ENCODE measurements at places on chromosomes 13 and 19. TPM values are rescaled to one million over a fixed set of nuclear protein-coding genes. Genes with fewer than 3 reads are reported as not detected.

DNA sequence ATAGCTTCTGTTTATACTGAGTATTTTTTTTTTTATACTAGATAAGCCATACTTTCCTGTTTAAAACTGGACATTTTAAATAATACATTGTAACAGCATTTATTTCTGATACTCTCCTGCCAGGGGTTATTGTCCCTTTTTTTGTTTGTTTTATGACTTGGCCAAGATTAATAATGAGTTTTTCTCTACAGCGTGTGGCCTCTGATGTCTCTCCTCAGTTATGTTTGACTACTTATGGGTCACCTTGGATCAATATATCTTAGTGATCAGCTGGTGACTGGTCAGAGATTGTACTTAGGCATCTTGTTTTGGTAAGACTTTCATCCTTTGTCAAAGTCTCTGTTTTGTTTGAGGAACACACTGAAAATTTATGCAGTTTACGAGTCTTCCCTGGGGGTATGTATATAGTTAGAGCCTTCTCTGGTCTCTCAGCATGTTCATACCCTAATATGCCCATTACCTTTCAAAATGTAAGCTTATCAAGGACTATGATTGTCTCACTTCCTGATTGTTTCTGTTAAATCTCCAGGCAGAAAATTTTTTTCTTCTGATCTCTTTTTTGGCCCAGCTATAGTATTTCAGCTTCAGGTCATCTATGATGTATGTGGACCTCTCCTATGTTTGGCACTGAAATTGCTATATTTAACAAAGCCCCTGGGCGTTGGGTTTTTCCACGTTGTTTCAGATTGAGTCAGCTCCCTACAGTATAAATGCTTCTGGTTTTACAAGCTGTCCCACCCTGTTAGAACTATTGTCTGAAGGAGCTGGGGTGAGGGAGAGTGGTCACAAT, 87.9 kb downstream of the URI1 start:
- DNase-seq, result no peak

GRCh38 chr13:63731896-63732295, 2316.2 kb upstream of the PCDH20 start:
- DNase-seq, result no peak

BLOC1S3 gene
- 15.2 TPM for total RNA-seq

DNA sequence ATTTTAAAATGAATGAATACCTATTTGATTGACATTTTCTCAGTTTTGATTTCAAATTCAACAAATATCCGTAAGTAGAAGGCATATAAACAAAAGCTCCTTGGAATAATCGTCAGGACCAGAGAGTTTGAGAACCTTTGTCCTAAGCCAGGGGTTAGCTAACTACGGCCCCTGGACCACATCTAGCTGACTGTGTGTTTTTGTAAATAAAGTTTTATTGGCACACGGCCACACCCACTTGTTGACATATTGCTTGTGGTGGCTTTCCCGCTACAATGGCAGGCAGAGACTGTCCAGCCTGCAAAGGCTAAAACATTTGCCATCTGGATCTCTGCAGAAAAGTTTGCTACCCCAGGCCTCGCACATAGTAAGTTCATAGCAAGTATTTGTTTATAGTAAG, 83.4 kb downstream of the GNG7 start:
- DNase-seq, result no peak

OCEL1 gene
- total RNA-seq, result 30.6 TPM

DNA sequence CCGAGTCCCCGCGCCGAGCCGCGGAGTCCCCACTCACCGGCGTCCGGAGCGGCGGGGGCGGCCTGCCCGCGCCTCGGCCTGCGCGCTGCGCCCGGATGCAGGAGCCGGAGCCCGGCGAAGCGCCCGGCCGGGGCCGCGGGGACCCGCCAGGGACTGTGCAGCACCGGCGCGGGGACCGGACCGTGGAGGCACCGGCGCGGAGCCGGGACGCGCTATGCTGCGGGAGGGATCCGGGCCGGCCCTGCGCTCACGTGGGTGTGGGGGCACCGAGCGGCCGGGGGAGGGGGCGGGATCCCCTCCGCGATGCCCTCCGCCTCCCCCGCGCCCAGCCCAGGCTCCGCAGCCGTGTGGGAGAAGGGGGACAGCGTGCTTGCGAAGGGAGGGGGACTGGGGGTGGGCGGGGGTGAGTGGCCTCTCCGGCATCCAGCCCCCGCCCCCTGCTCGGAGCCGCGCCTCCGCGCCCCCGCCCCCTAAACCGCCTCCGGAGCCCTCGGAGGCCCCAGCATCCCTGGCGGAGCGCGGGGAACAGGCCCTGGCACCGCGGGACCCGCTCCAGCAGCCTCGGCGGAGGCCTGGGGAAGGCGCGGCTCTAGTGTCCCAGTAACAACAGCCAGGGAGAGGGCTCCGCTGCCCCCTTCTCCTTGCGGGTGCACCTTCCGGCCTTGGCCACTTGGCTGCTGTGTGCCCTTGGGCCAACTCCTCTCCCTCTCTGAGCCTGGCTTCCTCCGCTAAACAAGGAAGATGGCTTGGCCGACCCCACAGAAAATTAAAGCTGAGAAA, at the start of gene SLC1A6:
TSS of gene SLC1A6 (minus strand) at position 389 of the 780 bp plus-strand sequence. CDS start 6,954 bp downstream, outside the sequence.
- DNase-seq, result peak; percentile 44

DNA sequence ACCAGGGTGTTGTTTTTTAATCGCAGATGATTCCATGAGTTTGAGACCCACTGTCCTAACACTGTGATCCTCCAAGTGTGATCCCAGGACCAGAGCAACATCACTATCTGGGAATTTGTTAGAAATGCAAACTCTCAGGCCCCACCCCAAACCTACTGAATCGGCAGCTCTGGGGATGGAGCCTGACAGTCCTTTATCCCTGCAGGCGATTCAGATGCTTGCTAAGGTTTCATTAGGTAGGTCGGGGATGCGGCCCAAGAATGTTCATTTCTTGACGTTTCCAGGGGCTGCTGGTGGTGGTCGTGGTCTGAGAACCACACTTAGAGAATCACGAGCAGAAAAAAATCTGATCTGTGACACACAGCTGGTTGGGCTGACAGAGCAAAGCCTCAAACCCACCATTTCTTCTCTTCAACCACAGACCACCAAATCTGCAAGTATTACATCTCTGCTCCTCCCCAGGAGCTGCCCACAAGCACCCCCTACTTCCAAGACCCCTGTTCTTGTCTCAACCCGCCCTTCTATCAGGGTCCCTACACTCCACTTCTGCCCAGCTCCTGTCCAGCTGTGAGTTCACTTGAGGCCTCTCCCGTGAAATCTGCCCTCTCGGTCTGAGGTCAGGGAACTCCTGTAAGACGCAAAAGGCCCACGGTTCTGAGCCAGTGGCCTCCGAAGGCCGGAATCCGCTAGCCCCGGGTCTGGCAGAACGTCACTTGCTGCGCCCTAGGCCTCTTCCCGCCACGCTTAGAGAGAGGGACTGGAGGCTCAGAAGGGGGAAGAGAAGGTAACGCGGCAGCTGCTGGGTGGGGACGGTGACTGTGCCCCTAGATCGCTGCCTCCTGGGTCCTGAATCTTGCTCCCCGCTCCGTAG, 1.1 kb upstream of the FARP1 start:
- DNase-seq, result no peak

GRCh38 chr13:34162544-34162933, 344.6 kb downstream of the RFC3 start:
- DNase-seq, result no peak

ZGLP1 gene
- 14.8 TPM for total RNA-seq

- DNase-seq, result no peak
Measured at GRCh38 chr13:111160648-111161047, 45.5 kb downstream of the ARHGEF7 start.

TMPRSS9 gene
- not detected for total RNA-seq

GRCh38 chr19:8702350-8702749, 3.8 kb upstream of the ACTL9 start:
- no peak for DNase-seq

NANOS2 gene
- total RNA-seq, result not detected

DNA sequence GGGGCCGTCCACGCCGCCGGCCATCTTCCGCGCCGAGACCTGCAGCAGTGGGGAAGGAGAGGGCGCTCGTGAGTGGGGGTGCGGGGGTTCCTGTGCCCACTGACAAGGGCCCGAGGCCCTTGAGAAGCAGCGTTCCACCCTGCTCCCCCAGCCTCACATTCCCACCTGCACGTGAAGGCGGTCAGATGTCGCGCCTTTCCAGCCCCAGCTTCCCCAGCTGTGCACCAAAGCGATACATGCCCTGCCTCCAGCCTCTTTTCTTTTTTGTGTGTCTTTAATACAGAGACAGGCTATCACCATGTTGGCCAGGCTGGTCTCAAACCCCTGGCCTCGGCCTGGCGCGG, 11.5 kb downstream of the ZBTB7A start:
- DNase-seq, result no peak

DNA sequence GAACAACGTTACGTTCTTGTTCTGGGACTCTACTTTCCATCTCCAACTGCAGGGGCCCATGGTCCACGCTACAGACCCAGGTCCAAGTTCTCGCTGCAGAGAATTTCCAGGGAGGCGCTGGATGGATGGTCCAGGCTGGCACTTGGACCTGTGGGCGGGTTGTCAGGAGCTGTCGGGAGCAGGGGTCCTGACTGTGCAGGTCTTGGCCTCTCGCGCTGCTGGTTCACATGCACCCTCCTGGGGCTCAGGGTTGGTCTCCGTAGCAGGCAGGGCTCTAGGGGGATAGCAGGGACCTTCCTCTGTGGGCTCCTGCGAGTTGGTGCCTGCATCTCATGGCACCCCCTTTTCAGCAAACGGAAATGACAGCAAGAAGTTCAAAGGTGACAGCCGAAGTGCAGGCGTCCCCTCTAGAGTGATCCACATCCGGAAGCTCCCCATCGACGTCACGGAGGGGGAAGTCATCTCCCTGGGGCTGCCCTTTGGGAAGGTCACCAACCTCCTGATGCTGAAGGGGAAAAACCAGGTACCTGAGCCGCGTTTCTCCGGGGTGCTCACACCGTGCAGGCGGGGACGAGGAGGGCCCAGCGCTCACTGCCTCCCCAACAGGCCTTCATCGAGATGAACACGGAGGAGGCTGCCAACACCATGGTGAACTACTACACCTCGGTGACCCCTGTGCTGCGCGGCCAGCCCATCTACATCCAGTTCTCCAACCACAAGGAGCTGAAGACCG, 6.6 kb downstream of the PTBP1 start:
- DNase-seq, result no peak

DNA sequence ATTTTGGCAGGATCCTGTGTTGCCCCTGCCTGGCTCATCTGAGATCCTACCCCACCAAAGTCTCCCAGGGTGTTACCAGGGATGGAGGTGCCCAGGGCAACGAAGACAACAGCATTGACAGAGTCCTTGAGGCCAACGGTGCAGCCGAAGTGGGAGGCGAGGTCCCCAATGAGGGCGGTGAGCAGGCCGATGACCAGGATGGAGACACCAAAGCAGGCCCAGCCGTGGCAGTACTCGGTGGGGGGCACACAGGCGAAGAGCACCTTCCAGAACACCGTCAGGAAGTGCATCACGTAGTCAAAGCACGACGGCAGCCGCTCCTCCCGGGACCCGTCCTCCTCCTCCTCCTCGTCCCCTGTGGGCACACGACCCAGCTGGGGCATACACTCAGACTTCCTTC, 12.8 kb upstream of the MEIS3 start:
- no peak for DNase-seq

GRCh38 chr13:30857018-30857417, 49.1 kb upstream of the MEDAG start:
- no peak for DNase-seq

DAZAP1 gene
- 87.1 TPM for total RNA-seq

DNA sequence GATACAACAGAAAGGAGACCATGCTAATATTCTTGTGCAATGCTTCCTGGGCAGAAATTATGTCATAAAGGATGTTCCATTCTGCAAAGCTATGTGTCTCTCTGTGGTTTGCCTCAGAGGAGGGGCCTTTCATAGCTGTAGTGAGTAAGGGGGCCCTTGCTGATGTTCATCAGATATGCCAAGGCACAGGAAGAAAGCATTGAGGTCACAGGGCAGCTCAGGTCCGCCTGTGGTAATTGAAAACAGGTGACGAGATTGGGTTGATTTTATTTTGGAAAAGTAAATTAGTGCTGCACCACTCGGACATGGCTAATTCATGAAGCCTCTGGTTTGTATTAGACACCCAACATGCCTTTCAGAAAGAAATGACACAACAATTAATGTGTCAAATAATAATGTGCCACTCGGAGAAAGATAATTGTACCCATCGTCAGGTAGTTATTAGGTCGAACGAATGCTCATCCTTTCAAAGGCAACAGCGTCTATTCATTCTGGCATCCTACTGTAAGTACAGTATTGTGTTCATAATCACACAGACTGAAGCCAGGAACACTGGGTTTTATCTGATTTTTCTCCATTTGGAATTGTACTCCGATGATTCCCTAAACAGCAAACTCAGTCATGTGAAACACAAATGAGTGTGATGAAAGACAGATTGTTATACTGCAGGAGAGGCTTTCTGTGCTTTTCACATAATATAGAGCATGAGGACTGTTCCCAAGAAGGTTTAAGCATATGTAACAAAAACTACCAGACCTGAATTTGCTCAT, 421.6 kb upstream of the KLF12 start:
- no peak for DNase-seq

GRCh38 chr19:8138201-8138600, 11.2 kb downstream of the FBN3 start:
- DNase-seq, result no peak

CGB5 gene
- total RNA-seq, result not detected

- DNase-seq, result peak; percentile 57
Measured at GRCh38 chr19:38506723-38507550, 73.4 kb downstream of the RYR1 start.

TPTE2 gene
- total RNA-seq, result 0.29 TPM

SLC39A3 gene
- total RNA-seq, result 41.6 TPM

DNA sequence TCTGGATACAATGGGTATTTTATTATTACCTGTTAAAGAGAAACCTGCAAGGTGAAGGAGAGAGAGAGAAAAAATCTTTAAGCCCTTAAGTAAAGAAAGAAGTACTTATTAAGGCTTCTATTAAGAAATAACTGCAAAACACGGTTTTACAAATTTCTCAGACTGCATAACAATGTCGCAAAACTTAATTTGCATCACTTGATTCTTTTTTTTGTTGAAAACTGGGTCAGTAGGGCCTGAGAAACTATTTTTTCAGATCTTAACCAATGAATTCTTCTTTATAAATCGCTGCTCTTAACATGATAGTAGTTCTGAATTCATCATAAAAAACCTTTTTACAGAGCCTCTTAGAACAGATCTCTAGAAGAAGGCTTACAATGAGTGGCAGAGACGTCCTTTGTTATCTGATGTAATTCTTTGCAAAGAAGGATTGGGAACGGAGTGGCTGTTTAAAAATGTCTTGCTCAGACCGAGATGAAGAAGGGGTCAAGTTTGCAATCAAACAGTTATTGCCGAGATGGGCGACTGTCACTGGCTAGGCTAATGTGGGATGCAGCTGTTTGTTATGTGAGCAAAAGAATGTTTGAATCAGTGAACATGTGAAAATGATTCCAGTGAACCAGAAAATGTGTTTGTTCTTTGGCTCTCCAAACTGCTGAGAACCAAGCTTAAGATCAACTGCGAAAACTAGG, 76.3 kb downstream of the ZNF536 start:
- DNase-seq, result no peak

LILRA1 gene
- total RNA-seq, result 1.6 TPM

- no peak for DNase-seq
Measured at GRCh38 chr19:6694147-6694815, 24.3 kb upstream of the TNFSF14 start.

ZNF414 gene
- 26.4 TPM for total RNA-seq

DNA sequence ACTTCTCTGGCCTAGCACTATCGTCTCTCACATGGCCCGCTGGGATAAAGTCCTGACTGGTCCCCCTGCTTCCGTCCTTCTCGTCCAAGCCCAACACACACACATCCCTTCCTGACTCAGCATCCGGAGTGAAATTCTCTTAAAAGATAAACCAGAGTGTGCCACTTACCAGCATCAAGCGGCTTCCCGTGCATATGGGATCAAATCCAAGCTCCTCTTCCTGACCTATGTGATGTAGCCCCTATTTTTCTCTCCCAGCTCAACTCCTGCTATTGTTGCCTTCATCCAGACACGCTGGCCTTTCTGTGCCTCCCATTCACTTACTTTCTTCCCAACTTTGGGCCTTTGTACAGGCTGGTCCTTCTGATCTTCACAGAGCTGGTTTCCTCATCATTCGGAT, 530.4 kb downstream of the DIAPH3 start:
- no peak for DNase-seq
